ENCODE measurements at places on chromosomes 3 and 15.
A peak's percentile ranks its signal among the peaks of the same experiment; 100 is the strongest.

DNA sequence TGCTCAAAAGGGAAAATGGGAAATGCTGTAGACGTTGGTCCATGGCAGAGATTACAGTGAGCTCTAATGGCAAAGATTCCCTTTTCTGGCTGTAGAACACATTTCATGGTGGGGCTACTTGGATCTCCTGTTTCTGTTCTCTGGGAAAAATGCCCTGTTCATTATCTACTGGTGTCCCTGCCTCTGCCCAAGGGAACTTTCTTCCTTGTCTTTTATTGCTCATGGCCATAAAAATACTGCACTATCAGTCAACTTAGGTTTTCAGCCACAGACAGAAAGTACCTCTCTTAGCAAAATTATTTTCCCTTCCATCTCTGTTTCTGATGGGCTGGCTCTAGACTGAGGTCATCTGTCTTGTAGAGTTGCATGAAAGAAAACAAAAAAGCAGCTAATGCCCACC, 98.9 kb downstream of the PDCD6IP start:
- no peak for DNase-seq

DNA sequence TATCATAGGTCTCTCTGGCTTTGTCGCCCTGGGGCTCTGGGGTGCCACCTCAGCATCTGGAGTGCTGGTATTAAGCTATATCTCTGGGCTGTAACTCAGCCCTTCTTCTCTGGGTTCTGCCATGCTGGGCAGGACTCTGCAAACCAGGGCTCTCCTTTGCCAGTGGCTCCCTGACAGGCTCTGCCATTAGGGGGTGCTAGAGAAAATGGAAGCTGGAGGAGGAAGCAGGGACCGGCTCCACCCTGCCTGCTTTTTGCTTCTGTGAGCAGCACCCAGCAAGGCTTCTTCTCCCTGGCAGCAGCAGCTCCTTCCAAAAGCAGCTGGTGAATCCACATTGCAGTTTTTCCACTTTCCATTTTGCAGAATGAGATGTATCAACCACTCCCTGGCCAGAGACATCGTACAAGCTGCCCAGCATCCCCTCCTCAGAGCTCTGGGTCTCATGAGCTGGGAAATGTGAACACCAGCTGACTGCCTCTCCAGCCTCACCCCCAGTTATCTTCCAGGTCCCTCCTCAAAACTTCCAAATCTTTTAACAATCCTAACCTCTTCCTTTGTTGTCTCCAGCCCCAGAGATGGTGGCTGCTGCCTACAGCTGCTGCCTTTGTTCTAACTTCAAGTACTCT, 165.0 kb downstream of the ABHD5 start:
- DNase-seq = peak; percentile 53

- DNase-seq = no peak
Observed at GRCh38 chr3:170785454-170785853, 84.5 kb downstream of the RPL22L1 start.

- DNase-seq = no peak
Observed at GRCh38 chr15:38320181-38320580, 67.5 kb downstream of the SPRED1 start.

DNA sequence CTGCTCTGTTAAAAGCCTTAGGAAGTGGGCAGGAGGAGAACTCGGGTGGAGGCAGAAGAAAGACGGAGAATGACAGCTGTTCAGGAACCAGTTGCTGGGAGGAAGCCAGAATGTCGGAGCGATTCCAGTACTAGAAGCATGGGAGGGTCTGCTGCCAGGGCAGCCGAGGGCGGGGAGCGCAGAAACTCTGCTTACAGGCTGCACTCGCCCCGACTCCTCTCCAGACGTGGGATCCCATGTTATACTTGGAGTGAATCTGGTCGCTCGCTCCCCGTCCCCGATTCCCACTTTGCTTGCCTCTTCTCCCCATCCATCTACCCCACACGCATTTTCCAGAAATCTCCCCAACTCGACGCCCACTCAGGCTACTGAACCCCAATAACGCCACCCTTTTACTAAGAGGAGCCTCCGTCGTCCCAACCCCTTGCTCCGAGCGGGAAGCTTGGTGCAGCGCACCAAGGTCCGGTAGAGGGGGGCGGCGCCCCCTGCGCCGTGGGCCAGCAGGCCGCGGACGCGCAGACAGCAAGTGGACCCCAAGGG, 665 bp downstream of the GATM start:
- no peak for DNase-seq

GRCh38 chr3:119035014-119035346, 334 bp upstream of the IGSF11 start:
- no peak for DNase-seq

GRCh38 chr15:37080261-37080921, 20.0 kb downstream of the MEIS2 start:
- DNase-seq = no peak

DNA sequence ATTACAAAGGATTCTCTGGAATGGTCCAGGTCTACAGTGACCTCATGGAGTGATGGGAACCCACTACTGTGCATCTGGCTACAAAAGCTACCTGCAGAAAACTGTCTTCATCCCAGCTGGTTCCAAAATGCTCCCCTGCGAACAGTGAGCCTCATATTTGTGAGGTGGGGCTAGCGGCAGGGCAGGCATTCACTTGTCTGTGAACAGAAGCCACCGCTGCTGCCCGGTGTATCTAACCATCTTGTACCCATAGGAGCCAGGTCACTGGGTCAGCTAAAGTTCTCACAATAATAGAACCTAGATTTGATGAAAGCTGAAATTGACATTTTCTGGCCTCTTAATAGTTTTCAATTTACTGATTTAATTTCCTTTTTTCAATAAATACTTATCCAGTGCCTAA, 150.7 kb downstream of the KLF13 start:
- DNase-seq = no peak

- DNase-seq = no peak
Observed at GRCh38 chr3:185807445-185808068, 17.3 kb downstream of the IGF2BP2 start.

- DNase-seq = no peak
Observed at GRCh38 chr3:58441514-58442450, 8.2 kb upstream of the PDHB start.

DNA sequence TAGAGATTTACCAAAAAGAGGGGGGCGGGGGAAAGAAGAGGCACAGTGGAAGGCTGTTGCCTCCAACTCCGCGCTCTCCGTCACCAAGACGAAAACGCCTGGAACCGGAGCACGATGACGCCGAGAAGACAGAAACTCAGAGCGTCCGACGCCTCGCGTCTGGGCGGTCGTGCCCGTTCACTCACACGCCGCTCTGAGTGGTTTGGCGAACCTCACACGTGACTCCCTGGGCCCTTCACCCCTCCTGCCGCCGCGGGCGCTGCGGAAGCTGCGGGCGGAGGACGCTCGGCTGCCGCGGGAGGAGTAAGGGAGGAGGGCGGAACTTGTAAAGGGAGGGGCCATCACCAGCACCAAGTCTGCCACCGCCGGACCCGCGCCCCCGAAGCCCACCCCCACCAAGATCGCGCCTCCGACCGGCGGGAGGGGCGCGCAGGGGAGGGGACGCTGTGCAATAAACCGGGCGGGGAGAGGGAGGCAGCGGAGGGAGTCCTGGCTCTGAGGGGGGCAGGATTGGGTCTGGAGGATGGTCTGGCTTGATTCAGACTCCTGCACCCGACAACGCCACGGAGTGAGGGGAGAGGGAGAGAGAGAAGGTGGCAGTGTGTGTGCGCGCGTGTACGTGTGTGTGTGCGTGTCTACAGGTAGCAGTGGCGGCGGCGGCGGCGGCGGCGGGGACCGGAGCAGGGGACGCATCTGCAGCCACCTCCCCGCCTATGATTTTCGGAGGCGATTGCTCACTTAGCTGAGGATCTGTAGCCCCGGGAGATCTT, 1.9 kb upstream of the NLGN1 start:
- DNase-seq = peak; percentile 59

DNA sequence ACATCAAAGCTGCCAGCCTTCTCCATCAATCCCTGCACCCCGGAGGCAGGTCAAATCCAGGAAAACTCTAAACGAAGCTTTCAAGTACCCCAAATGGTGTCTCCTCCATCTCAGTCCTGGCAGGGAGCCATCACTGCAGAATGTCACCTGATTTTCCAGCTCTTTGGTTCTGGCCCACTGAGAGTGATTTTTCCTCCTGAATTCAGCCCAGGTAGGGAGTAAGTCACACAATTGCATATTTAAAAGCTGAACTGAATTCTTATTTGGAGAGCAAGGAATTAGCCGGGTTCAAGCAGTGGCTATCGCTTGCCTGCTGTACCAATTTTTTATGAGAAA, 5.3 kb downstream of the RFTN1 start:
- DNase-seq = no peak

- no peak for DNase-seq
Observed at GRCh38 chr3:4776399-4776979, 202.7 kb upstream of the BHLHE40 start.

DNA sequence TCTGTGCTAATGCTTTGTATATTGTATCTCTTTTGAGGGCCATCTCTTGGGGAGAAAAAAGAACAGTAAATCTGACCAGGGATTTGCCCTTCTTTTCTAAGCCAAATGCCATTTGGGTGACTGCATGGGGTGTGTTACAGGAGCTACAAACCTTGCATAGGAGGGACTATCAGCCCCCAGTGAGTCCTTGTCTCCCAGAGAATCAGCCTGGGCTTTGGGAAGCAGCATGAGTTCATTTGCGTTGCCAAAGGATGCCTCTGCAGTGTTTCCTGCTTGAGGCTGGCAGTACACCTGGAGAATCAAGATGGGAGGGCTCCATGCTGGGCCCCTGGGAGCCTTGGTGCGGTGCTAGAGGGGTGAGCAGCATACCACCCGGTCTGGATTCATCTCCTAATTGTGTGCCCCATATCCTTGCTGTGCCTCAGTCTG, 49.6 kb upstream of the POLG start:
- no peak for DNase-seq

DNA sequence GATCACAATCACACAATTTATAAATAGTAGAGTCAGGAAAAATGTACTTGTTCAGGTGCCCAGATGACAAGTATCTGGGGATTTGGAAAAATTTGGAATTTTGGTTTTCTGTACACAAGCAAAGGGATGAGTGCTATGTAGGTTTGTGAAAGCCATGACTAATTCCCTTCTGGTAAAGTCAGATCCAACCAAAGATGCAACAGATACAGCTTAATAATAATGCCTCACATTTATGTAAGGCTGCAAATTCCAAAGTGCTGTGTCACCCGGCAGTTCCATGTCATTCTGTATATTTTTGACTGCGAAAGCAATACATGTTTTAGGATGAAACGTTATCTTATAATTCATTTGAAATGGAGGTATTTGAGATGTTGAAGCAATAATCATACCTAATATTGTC, 102.7 kb upstream of the AGBL1 start:
- DNase-seq = no peak

GRCh38 chr15:27807335-27807734, 291.8 kb downstream of the OCA2 start:
- no peak for DNase-seq

- no peak for DNase-seq
Observed at GRCh38 chr15:89506026-89506686, 9.8 kb upstream of the RHCG start.

DNA sequence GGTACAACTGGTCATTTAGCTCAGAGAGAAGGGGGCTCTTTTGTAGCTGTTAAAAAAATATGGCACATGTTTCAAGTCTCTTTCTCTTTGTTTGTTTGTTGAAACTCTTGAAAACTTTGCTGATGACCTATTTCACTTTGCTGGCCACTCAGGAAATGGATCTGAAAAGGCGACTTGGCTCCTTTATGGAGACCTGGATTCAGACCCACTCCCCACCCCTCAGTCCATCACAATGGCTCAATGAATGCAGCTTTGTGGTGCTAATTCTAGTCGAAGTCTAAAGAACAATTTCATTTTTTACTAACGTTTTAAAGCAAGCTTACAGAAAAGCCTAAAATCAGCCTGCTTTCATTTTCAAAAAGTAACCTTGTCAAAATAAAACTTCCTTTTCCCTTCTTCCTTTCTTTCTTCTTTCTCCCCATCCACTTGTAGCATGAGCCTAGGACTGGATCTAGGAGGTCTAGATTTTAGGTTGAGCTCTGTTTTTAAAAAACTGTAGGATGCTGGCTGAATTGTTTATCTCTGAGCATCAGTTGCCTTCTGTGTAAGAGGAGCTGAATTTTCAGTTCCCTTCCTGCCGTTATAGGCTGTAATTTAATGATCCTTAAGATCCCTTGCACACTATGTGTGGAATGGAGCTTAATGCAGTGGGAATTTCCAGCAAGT, 165.5 kb upstream of the FEZF2 start:
- DNase-seq = no peak

DNA sequence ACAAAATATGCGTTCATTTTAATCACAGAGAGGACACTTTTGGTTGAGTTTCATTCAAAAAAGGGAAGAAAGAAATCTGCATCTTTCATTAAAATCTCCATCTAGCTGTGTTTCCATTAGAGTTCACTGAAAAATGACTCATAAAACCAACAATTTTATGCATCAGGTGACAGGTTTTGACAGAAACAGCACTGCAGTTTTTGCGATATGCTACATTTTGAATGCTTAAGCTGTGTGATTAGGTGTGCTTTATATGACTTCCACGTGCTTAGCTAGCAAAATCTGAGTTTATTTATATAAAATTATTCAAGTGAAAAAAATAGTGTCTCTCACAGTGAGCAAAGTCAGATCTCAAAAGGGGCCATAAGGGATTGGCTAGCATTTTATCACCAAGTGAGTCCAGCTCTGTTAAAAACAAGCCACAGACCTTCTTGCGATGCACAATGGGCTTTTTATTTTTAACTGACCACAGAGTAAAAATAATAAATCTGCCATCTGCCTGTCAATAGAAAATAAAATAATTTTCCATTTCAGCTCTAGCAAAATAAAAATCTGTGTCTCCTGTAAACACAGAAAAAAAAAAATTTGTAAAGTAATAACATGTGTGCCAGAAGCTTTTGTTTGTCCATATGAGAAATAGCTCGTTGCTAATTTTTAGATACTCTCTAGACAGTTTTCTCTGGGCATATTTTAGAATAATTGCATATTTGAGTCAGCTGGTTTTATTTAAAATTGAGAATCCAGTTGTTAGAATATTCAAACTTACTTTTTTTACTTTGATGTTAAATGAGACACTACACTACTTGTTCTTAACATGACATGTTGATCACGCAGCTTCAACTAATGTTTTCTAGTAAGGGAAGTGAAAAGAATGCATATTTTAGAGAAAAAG, 409.8 kb downstream of the ROBO2 start:
- DNase-seq = no peak

DNA sequence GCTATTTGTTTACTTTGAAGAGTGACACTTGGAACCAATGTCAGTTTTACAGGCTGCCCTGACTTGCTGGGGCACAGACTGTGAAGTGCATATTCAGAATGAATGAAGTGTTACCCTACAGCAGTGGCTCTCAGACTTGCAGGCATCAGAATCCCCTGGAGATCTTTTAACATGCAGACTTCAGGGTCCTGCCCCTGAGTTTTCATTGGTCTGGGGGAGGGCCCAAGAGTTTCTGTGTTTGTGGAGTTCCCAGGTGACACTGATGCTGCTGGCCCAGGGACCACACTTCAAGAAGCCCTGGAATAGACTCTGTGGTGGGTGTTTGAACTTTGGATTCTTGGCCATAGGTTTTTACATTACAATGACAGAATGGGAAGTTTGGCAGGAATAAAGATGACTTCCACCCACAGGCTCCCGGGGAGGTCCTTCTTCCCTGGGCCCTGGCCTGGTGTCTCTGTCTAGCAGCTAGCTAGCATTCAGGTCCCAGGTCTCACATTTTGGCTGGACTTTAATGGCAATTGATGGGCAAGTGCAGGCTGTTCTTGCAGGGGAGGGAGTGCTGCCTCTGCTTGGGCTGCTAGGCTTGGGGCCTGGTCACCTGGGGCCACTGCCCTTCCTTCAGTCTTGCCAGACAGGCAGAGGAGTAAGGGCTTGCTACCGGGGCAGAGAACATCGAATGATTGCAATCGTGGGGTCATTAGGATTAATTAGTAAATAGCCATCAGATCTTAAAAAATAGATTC, 149.0 kb downstream of the APBA2 start:
- DNase-seq = no peak
